ENCODE measurements at places on chromosomes 2 and 18. TPM values are rescaled to one million over a fixed set of nuclear protein-coding genes. Genes with fewer than 3 reads are reported as not detected.
A peak's percentile ranks its signal among the peaks of the same experiment; 100 is the strongest.

The ABCA12 gene
- total RNA-seq = 0.03 TPM

The G6PC2 gene
- total RNA-seq = 21.1 TPM

The GALNT14 gene
- 2.6 TPM for total RNA-seq

The HOXD13 gene
- not detected for total RNA-seq

The ZNF385B gene
- 0.22 TPM for total RNA-seq

The ARHGAP15 gene
- 5.2 TPM for total RNA-seq

The RAB6C gene
- 0.09 TPM for total RNA-seq

GRCh38 chr18:64372850-64373249, 224.0 kb upstream of the LINC00305 start:
- no peaks in the 10 kb centered on the region for H3K4me1 ChIP-seq
- H3K27ac ChIP-seq = no peak overlapping the region
- no peaks in the 10 kb centered on the region for H3K27me3 ChIP-seq
- no peaks in the 10 kb centered on the region for H3K36me3 ChIP-seq
- no peak for DNase-seq

- no peaks in the 10 kb centered on the region for H3K27me3 ChIP-seq
- H3K4me3 ChIP-seq = no peak overlapping the region
- no peaks in the 10 kb centered on the region for H3K36me3 ChIP-seq
- DNase-seq = no peak
Measured at GRCh38 chr2:225465827-225466226, 66.3 kb downstream of the NYAP2 start.

- no peak overlapping the region for H3K4me3 ChIP-seq
- DNase-seq = no peak
- no peaks in the 10 kb centered on the region for H3K27me3 ChIP-seq
Measured at GRCh38 chr18:42176599-42176998, 221.6 kb downstream of the PIK3C3 start.

DNA sequence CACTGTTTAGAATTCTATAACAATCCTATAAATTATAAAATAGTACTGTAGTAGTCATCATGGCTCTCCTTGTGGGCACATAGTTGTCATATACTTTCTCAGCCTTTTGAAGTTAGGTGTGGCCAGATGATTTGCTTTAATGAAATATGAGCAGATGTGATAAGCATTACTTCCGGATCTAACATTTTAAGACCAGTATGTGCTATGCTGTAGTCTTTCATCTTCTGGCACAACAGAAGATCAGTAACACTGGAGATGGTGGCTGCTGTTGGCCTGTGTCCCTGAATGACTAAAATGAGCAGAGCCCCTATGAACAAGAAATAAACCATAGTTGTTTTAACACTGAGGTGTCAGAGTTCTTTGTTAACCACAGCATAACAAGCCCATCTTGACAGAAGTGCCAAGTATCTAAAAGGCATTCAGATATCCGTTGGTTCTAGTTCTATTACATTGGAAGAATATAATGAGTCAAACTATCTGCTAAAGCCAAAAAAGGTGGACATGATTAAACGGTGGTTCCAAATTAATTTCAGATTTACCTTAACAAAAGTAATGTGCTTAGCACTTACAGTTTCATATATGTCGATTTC, 6.3 kb downstream of the MEX3C start:
- peaks cover 48% of the 10 kb centered on the region for H3K4me1 ChIP-seq
- H3K36me3 ChIP-seq = no peaks in the 10 kb centered on the region
- H3K4me3 ChIP-seq = no peak overlapping the region
- H3K27me3 ChIP-seq = no peaks in the 10 kb centered on the region

DNA sequence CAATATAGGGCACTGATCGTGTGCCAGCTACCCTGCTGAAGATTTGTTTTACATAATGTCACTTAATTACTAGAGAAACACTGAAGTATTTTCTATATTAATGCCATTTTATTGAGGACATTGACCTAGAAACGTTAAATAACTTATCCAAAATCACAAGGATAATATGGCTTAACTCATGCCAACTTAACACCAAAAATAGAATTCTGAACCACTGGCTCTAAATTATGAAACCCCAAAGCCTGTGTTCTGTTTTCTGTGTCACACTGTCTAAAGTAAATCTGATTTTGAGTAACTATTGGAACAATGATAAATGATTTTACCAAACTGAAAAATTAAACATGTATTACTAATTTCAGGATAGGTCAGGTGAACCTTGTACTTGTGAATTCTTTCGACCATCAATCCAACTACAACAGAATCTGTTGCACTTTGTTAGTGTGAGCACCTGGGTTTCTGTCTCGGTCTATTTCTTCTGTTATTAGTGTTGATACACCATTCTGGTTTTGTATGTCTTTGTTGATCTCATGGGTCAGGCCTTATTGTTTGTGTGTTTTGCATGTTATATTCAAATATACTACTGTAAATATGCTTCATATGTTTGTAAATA, 48.2 kb upstream of the CCDC141 start:
- no peak overlapping the region for H3K27ac ChIP-seq
- H3K4me1 ChIP-seq = no peaks in the 10 kb centered on the region
- H3K36me3 ChIP-seq = no peaks in the 10 kb centered on the region
- DNase-seq = no peak
- H3K27me3 ChIP-seq = no peaks in the 10 kb centered on the region

GRCh38 chr2:140550821-140551220, 1580.0 kb downstream of the LRP1B start:
- DNase-seq = no peak
- no peaks in the 10 kb centered on the region for H3K27me3 ChIP-seq
- H3K4me3 ChIP-seq = no peak overlapping the region
- H3K4me1 ChIP-seq = peaks cover 7% of the 10 kb centered on the region
- no peak overlapping the region for H3K27ac ChIP-seq

DNA sequence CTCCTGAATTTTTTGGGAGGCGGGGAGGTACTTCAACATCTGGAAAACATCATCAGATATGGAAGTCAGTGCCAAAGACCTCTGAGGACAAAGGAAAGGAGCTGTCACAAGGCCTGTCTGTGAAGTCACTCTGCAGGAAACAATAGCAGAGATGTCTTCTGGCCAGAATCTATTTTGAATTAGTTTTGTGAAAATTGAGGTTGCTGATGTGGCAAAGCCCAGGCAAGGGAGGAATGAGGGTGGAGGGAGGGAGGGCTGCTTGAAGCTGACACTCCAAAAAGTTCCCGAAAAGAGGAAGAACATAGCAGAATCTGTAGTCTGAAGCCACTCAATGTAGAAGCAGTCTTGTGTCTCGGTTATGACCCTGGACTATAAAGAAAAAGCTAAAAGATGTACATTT, 151.1 kb upstream of the LHCGR start:
- H3K4me1 ChIP-seq = no peaks in the 10 kb centered on the region
- H3K36me3 ChIP-seq = no peaks in the 10 kb centered on the region
- H3K4me3 ChIP-seq = no peak overlapping the region
- H3K27ac ChIP-seq = no peak overlapping the region
- no peak for DNase-seq
- no peaks in the 10 kb centered on the region for H3K27me3 ChIP-seq

DNA sequence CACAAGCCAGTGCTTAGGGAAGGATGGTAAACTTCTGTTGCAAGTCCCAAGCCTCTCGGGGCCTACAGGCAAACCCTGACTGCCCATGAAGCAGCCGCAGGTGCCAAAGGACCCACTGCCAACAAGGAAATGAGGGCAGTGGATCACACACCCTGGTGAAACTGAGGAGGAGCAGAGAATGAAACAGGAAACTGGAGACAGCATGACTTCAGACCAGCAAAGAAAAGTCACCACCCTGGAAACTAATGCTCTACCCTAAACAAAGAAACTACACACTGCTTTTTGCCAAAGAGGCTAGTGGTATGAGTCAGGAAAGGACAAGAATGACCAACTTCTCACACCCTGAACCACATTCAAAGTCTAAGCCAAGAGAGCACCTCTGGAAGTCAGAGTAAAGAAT, 97.2 kb downstream of the MYO5B start:
- H3K4me1 ChIP-seq = peaks cover 21% of the 10 kb centered on the region
- no peak for DNase-seq
- no peak overlapping the region for H3K4me3 ChIP-seq
- H3K27me3 ChIP-seq = no peaks in the 10 kb centered on the region

- H3K27ac ChIP-seq = no peak overlapping the region
- H3K4me1 ChIP-seq = no peaks in the 10 kb centered on the region
- no peaks in the 10 kb centered on the region for H3K27me3 ChIP-seq
- H3K36me3 ChIP-seq = no peaks in the 10 kb centered on the region
Measured at GRCh38 chr2:88247531-88247930, 77.4 kb downstream of the THNSL2 start.

- no peaks in the 10 kb centered on the region for H3K36me3 ChIP-seq
- H3K4me1 ChIP-seq = no peaks in the 10 kb centered on the region
- no peaks in the 10 kb centered on the region for H3K27me3 ChIP-seq
- no peak overlapping the region for H3K4me3 ChIP-seq
Measured at GRCh38 chr2:145690183-145690778, 1170.4 kb upstream of the ZEB2 start.

GRCh38 chr2:208984376-208985090, 439.3 kb upstream of the MAP2 start:
- no peak for DNase-seq
- H3K4me1 ChIP-seq = peaks cover 14% of the 10 kb centered on the region
- H3K36me3 ChIP-seq = no peaks in the 10 kb centered on the region
- H3K27me3 ChIP-seq = no peaks in the 10 kb centered on the region
- no peak overlapping the region for H3K27ac ChIP-seq

DNA sequence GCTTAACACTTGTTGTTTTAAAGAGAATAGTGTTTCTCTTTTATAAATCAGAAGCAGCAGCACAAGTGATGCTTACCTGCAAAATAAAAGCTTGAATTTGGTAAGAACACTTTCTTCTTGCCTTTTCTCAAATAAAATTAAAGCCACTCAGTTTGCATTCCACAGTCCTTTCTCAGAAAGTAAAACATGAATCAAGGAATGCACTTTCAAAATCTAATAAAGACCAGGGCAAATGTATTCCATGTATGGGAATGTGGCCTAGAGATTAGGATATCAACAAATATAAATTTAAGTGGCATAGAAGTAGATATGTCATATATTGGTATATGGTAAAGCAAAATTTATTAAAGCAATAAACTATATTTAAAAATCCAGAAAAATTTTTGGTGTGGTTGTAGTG, 352.8 kb downstream of the THSD7B start:
- no peak overlapping the region for H3K27ac ChIP-seq
- no peaks in the 10 kb centered on the region for H3K4me1 ChIP-seq
- no peaks in the 10 kb centered on the region for H3K27me3 ChIP-seq
- DNase-seq = no peak
- H3K4me3 ChIP-seq = no peak overlapping the region

DNA sequence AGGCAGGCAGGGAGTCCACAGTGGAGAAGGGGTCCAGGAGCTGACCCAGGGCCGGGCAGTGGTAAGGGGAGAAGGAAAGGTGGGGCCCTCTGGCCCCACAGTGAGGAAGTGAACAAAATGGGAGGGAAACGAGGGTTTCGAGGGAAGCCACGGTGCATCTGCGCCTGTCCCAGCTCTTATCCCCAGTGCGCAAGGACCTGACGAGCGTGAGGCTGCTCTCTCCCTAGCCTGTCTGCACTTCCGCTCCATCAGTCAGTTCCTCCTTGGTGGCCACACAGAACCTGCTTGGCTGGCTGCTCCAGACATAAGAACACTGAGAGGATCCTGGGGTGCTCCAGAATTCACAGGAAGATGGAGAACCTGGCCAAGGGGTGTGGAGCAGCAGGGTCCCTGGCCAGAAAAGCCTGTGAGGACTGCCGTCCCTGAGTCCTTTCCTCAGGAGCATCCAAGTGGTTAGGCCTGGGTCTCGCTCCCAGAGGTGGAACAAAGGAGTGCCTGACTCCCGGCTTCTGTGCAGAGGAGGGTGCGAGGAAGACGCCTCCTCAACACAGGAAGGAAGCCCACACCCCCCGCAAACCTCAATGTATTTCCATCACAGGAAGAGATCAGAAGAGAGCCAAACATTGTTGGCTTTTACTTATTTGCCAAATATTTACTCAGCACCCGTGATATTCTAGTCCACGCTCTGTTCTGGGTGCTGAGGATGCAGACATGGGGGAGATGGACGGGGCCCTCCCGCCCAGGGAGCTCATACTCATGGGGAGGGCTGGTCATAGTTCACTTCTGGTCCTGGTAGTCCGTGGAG, 43.7 kb upstream of the SEMA4C start:
- H3K27ac ChIP-seq = no peak overlapping the region
- DNase-seq = no peak
- no peak overlapping the region for H3K4me3 ChIP-seq

DNA sequence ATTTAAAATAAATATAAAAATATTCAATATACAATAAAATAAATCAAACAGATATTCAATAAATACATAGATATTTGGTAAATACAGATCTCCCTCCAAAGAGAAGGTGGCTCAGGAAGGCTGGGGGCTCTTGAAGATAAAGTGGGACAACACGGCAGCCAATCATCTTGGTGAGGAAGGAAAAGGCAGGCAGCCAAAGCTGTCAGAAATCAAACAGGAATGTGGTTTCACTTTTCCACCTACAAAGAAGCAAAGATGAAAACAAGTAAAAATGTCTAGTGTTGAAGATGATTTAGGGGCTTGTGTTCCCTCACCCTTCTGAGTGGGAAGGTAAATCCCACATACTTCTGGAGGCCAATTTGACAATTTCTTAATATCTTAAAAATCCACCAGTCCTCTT, 85.7 kb downstream of the B3GNT2 start:
- H3K27me3 ChIP-seq = no peaks in the 10 kb centered on the region
- no peak overlapping the region for H3K27ac ChIP-seq
- no peak overlapping the region for H3K4me3 ChIP-seq
- no peaks in the 10 kb centered on the region for H3K36me3 ChIP-seq

GRCh38 chr2:43585708-43586107, 10.1 kb downstream of the THADA start:
- peaks cover 13% of the 10 kb centered on the region for H3K36me3 ChIP-seq
- no peak for DNase-seq

DNA sequence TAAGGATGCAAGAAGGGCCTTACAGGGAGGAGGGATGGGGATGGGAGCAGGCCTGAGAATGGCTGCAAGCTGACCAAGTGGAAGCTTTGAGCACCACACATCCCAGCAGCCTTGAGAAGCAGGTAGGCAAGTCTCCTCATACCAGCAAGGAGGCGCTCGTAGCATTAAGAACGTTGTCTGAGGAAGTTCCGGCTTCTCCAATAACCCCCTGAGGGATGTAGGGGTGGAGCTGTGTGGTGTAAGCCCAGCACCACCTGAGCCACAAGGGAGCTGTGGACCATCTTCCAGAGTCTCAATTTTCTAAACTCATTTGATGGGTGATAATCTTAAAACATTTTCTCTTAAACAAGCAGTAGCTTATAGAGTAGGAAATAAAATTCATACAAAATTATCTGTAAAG, 50.6 kb downstream of the ST3GAL5 start:
- no peaks in the 10 kb centered on the region for H3K27me3 ChIP-seq
- H3K4me1 ChIP-seq = no peaks in the 10 kb centered on the region
- no peak overlapping the region for H3K4me3 ChIP-seq
- no peak overlapping the region for H3K27ac ChIP-seq
- no peaks in the 10 kb centered on the region for H3K36me3 ChIP-seq
- DNase-seq = peak; percentile 2

DNA sequence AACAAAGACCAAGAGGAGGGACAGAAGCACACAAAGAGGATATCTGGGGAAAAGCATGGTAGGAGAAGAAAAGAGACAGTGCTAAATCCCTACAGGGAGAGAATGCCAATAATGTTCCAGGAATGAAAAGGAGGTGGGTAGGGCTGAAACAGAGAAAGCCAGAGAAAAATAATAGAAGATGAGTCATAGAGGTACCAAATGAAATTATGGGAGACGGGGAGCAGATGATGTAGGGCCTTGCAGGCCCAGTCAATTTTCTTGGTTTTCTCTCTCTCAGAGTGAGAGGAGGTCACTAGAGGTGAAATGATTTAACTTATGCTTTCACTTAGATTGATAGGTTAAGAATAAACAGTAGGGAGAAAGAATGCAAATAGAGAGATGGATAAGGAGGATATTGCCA, 61.5 kb downstream of the RPRM start:
- no peaks in the 10 kb centered on the region for H3K4me1 ChIP-seq
- H3K36me3 ChIP-seq = no peaks in the 10 kb centered on the region
- H3K27ac ChIP-seq = no peak overlapping the region
- no peak for DNase-seq
- H3K4me3 ChIP-seq = no peak overlapping the region
